ENCODE measurements at places on chromosomes 1 and 21.
A peak's percentile ranks its signal among the peaks of the same experiment; 100 is the strongest.

DNA sequence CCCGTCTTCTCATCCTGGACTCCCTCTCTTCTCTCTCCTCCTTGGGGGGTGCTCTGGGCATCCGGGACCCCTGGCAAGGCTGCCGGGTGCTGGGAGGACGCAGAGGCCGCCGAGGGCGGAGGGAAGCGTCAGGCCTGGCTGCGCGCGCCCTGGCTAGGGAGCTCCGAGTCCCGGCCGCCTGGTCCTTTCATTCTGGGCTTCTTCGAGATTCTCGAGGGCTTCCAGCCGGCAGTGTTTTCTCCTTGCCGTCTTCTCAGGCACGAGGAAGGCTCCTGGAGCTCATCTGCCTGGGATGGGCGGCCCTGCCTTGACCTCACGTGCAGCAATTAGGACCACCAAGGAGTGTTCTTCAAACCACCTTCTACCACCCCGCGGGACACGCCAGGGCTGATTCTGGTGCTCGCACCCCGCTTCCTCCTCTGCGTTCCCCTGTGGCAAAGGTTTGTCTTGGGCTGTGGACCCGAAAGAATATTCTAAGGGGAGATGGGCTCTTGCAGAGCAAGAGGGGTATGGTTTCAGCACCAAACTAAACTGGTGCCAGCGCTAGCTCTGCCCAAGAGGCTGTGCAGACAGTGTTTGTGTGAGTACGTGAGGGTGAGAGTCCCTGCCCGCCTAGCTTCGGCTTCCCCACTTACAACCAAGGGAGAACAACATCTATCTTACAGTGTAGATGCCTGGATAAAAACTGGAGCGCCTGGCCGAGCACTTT, 36.5 kb downstream of the PIK3CD start:
- DNase-seq = no peak

DNA sequence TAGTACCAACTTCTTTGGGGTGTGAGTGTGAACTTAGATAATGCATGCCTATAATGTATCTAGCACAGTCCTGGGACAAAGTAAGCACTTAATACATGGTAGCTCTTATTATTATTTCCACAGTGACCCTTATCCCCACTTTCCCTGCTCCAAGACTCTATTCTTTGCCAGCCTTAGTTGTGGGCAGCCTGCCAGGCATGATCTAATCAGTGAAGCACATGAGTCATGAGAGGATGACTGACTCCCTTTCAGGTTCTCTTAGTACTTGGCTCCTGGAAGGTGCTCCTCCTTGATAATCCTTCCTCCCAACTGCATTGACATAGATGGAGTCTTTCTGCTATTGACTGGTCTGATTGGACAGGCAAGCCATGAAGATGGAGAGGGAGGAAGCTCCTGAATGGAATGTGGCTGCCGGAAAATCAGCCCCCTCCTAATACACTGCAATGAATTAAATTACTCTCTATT, 17.4 kb upstream of the GNG12 start:
- no peak for DNase-seq

- DNase-seq = no peak
These were observed 26.6 kb downstream of the AJAP1 start for GRCh38 chr1:4681026-4681425.

DNA sequence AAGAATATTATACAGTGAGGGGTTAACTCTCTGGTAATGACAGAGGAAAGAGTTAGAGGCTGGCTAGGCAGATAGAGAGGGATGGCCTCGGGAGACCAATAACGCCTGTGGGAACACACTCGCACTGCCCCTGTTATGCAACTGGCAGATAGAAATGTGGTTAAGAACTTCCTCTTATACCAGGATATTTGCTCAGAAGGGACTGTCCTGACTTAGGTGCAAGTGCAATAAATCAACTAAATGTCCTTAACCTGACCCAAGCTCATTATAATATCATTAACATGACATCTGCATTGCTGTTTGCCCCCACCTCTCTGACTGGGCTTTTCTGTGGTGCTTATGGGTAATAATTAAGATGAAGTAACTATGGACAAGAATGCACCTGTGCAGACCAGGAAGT, 1518.0 kb downstream of the NCAM2 start:
- DNase-seq = no peak

GRCh38 chr1:63418101-63418500, 50.7 kb downstream of the ALG6 start:
- DNase-seq = no peak

- DNase-seq = no peak
These were observed 345.5 kb downstream of the NTNG1 start for GRCh38 chr1:107486349-107486748.

DNA sequence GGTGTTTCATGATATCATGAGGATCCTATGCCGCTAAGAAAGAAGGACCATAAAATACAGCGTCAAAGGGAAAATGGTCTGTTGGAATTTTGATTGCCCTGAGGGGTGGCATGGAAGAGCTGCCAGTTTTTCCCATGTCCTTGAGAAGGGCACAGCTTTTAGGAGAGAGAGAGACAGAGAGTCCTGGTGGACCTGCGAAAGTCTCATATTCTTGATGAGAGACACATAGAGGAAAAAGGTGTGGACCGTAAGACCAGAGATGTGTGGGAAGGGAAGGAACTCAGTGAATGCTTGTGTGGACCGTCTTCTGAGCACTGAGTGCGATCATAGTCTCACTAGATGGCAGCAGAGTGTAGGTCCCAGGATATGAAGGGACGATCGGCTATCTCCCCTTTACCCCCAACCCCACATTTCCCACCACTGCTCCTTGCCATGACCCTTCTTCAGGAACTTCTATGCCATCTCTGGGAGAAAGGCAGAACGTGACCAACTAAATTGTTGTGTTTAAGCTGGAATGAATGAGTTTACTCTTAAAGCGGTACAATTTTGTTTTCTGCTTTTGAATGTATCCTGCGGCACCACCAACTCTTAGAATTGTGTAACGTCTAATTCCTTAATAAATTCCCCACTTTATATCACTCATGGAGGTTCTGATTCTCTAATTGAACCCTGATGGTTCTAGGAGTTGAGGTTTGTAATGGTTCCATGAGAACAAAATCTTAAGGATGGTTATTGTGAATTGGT, 117.7 kb downstream of the CTH start:
- peak; percentile 8 for DNase-seq

DNA sequence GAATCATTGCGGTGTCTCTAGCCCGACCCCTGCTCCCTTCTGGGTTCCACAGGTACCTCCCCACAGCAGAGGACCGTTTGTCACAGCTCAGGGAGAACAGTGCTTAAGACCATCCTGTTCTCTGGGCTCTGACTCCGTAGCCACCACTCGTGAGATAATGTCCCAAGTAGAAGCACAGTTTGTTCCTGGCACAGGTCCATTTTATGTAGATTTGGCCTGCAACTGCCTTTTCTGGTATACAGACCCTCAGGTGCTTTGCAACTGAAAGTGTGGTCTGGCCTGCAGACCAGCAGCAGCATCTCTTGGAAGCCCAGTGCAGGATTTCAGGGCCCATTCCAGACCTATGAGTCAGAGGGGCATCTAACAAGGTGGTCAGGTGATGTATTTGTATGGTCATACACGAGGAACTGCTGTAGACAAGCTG, 28.4 kb upstream of the TMEM125 start:
- peak; percentile 26 for DNase-seq

GRCh38 chr21:45844181-45844580, 137.4 kb upstream of the COL6A1 start:
- DNase-seq = no peak

DNA sequence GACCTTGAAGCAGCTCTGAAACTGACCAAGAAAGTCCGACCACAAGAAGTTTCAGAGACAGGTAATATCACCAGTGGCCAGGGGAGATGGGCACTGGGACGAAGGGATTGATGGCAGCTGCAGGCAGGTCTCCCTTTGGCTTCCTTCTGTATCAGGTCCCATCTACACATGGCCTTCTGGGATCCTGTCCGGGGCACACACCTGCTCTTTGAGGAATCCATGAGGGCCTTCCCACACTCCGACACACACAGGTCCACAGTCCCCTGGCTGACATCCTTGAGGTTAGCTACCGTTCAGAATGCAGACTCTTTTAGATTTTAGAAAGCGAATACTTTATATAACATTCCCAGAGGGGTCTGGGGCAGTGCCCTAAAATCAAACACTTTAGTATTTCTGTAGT, 26.5 kb upstream of the TMEM125 start:
- no peak for DNase-seq

DNA sequence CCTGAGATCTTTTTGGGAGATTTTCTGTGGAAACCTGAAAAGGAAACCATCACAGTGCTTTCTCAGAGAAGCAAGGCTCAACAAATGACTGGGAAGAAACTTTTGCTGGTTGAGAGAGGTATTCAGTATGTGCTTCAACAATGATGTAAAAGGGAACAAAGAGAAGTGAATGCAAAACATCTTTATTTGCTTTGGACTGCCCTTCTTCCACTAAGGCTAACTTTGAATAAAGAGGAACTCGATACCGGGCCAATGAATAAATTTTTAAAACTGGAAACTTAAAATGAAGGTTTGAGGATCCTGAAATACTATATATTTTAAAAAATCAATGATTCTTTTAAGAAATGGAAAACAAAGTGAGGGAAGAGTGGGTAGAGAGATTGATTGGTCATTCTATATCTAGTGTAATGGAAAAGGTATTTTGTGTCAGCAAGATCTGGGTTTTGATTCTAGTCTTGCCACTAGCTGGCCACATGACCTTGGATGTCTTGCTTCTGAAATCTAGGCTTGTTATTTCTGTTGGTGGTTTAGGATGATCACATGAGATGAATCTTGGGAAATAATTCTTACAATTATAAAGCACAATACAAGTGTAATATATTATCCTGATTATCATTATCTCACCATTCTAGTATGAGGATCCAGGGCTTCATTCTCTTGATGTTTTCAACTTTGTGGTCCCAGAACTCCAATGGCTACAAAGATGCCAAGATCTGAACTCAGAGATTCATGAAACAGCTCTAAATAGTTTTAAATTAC, 34.6 kb upstream of the APOBEC4 start:
- DNase-seq = no peak

GRCh38 chr21:15264084-15264665, 199.4 kb upstream of the NRIP1 start:
- DNase-seq = no peak

DNA sequence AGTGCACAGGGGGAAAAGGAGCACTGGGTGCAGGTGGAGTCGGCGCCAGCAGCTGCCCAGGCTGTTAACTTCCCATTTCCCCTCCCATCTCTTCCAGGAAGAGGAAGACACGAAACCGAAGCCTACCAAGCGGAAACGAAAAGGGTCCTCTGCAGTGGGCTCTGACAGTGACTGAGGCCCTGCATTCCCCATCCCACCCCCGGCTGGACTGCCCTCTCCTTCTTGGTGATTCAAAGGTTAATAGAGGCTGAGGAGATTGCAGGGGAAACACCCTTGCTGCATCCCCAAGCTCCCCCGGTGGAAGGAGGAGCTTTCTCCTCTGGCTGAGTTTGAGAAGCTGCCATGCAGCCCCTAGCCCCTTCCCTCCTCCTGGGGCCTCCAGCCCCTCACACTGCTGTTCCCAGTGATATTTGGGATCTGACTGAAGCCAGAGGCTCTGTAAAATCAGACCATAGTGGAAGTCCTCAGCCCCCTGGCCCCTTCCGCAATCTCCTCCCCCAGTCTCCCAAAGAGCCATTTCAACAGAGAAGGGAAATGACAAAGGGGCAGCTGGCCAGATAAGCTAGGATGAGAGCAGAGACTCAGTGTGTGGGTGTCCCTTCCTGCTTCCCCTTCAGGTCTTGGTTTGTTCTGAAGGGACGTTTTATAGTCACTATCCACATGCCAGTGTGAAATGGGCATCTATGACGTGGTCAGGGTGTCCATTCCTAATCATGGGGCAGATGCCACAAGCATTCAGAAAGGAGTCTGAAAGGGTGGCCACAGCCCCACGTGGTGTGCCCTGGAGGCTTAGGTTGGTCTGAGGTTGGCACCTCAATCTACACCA, 1.9 kb upstream of the SLC27A3 start:
- DNase-seq = no peak

DNA sequence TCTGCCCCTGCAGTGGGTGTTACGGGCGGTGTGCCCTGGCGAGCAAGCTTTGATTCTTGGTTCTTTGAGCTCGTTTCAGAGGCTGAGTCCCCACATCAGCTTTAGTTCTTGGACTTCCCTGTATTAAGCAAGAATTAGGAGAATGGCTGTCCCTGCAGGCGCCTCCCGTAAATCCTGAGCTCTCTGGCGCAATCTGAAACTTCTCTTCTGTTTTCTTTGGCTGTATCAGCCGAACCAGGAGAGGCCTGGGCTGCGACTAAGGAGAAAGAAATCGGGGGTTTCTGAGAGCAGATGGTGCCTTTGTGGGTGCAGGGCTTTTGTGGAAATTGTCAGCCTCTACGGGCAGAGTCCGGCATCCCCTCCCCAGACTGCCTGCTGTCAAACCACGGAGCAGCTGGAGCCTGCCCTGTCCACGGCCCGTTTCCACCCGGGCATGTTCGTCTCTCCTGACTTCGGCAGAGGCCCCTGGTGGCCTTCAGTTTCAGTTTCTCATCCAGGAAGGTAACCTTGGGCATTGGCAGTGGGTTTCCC, 17.9 kb downstream of the CSTB start:
- DNase-seq = no peak

GRCh38 chr1:237760951-237761350, 129.8 kb downstream of the ZP4 start:
- DNase-seq = no peak

- DNase-seq = no peak
These were observed 41.3 kb downstream of the HMCN1 start for GRCh38 chr1:185775501-185775900.

DNA sequence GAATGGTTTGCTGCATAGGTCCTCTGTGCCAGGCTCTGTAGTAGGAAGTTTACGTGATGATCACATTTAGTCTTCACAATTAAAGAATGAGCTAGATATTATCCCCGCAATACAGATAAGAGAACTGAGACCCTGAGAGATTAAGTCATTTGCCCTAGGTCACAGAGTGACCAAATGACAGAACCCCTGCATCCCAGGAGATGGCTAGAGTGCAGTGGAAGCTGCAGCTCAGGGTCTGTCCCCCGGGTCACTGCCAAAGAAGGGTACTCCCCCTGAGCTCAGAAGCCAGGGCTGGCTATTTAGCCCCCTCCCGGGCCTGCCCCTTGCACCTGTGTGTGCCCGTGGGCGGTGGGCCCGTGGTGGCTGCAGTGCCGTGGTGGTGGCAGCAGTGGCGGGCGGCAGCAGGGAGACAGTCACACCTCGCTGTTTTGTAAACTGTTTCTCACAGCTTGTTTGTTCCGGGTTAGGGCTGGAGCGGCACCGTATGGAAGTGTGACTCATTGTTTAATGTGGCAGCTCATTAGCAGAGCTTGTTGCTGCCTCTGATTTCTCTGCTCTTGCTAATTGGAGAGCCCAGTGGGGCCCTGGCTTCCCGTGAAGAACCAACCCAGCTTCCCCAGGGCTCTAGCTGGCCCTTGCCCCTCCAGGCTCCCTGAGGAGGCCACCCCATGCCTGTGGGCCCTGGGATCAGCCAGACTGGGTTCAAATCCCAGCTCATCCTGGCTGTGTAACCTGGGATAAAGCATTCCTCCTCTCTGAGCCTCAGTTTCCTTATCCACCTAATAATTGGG, 19.3 kb upstream of the FOXO6 start:
- no peak for DNase-seq

- DNase-seq = no peak
These were observed 33.8 kb downstream of the PRSS38 start for GRCh38 chr1:227849251-227849650.

DNA sequence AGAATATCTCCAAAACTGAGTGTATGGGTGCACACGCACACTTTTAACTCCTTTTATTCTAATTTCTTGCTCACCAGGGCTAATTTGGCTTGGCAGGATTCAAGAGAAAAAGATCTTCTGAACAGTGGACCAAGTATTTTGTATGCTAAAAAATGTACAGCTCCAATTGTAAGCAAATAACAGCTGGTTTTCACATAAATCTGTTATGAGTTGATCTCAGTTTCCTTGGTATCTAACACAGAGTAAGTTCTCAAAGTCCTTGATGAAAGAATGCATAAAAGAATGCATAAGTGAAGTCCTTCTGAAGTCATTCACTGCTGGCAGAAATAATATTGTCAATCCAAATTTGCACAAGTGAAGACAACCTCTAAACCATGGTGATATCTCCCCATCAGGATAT, 213.0 kb downstream of the OMA1 start:
- no peak for DNase-seq
